Karpas-422 (cell line): ENCODE measurements at places on chromosomes 2 and 18.

- peak; percentile 68 for DNase-seq
These were observed 96.3 kb upstream of the RASGRP3 start for GRCh38 chr2:33380001-33380609.

DNA sequence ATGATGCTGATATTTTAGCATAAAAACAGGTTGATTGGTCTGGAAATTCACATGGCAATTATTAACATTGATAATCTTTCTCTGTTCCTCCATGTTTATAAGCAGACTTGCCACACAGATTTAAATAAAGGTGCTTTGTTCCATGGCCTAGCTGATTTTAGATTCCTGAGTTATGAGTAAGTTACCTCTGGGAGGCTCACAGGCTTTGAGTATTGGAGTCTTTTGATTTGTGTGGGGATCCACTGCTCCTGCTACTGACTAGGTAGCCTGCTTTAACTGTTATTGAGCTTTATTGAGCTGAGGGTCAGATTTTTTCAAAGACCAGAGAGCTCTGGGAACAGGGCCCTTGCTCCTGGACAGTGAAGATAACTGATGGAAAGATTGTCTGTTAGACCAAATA is 166.1 kb downstream of the ANKRD30B start:
- DNase-seq: no peak

- no peak for DNase-seq
These were observed 182.0 kb downstream of the ZBTB7C start for GRCh38 chr18:48227206-48227605.

- peak; percentile 45 for DNase-seq
These were observed 1.5 kb downstream of the MMADHC start for GRCh38 chr2:149586063-149586462.

DNA sequence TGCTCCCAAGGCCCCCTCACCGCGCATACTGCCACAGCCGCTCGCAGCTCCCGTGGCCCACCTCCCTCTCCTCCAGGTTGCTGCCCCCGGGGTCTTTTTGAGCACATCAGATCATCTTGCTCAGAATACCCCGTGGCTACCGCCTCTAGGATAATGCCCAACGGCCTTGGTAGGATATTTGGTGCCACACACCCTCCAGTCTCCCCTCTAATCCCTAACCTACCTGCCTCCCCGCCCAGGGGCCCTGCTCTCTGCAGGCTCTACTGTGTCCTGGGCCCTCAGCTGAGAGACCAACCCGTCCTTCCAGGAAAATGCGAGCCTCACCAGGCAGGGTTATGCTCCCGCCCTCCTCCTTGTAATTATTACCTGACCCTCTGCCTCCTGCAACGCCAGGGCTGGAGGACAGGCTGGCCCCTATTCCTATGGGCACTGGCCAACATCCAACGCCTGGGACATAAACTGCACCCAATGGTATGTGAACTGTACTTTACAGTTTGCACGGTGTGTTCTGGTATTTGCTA is 1.5 kb upstream of the MTCL1 start:
- no peak for DNase-seq

DNA sequence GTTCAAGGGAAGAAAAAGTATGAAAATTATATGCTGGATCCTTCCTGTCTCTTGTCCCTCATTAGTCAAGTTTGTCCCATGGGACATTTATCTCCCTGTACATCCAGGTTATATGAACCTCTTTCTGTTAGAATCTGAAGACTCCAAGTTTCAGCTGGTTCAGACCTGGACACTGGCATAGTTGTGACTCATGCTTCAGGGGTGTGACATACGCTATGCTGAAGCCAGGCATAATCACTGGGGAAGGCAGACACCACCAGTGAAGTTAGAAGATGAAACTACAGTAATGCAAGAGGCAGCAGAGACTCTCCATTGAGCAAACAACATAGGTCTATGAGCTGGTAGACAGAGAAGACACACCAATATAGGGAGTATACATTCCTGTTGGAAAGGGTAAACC is 269.7 kb upstream of the SLC8A1 start:
- no peak for DNase-seq

DNA sequence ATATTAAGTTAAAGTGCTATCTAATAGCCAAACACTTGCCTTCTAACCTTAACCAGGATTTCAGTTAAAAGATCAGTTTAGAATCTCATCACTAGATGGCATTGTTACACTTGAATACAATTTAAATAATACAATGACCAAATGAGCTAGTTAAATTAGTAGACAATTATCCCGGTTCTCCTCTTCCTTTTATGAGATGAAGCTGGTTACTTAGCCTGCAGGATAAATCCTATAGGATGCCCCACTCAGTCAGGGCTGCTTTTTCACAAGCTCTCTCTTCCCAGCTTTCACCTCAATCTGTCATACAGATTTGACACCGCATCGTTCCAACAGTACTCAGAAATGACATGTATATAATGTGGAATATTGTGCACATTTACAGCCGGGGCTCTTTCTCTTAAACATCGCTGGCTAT is 678.8 kb downstream of the KCNJ3 start:
- peak; percentile 68 for DNase-seq

- DNase-seq: no peak
These were observed 787 bp downstream of the SOCS6 start for GRCh38 chr18:70289351-70290312.

- DNase-seq: no peak
These were observed 571.1 kb upstream of the SOX11 start for GRCh38 chr2:5121121-5121520.

DNA sequence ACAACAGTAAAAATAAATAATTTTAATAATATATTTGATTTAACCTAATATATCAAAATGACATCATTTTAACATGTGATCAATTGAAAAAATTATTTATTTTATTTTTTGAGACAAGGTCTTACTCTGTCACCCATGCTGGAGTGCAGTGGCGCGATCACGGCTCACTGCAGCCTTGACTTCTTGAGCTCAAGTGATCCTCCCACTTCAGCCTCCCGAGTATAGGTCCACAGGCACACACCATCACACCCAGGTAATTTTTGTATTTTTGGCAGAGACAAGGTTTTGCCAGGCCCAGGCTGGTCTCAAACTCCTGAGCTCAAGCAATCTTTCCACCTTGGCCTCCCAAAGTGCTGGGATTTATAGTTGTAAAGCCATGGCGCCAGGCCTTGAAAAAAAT is 126.7 kb upstream of the COPS8 start:
- DNase-seq: no peak

DNA sequence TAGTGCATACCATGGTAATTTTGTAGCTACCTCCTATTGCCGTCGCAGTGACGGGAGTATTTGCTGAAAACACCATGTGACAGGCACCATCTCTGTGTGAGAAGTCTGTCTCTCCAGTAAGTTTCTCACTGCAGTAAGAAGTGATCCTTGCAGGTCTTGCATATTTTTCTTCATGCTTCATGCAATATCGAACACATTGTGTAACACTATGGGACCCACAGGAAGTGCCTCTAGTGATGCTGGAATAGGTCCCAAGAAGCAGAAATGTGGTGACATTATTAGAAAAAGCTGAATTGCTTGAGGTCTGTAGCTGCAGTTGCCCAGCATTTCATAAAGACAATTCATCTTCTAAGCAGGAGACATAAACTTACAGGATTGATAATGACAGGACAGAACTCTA is 167.6 kb downstream of the DCDC2C start:
- no peak for DNase-seq
